ENCODE measurements at places on chromosomes 11 and 22. TPM values are rescaled to one million over a fixed set of nuclear protein-coding genes. Genes with fewer than 3 reads are reported as not detected.

The MS4A6A gene
- not detected for total RNA-seq

The C11orf52 gene
- not detected for total RNA-seq

The ART5 gene
- not detected for total RNA-seq

The GLYATL2 gene
- total RNA-seq = 1.1 TPM

The PTPRJ gene
- total RNA-seq = 4.9 TPM

The CCDC88B gene
- 3.9 TPM for total RNA-seq

The CTSW gene
- not detected for total RNA-seq

The C11orf65 gene
- total RNA-seq = 0.23 TPM

The XNDC1N gene
- total RNA-seq = 10.1 TPM

The DRAP1 gene
- 306 TPM for total RNA-seq

The TEX12 gene
- total RNA-seq = not detected

The RAD9A gene
- total RNA-seq = 16.3 TPM

The NCAM1 gene
- total RNA-seq = not detected

The TRIM44 gene
- 21.7 TPM for total RNA-seq

The GRM5 gene
- total RNA-seq = not detected

The MS4A4A gene
- total RNA-seq = not detected

The SCN4B gene
- total RNA-seq = 7.8 TPM

The BSX gene
- total RNA-seq = not detected

The GTF2H1 gene
- total RNA-seq = 51.3 TPM

The LDLRAD3 gene
- 8.4 TPM for total RNA-seq

The OR8K5 gene
- total RNA-seq = not detected

The GAB4 gene
- total RNA-seq = not detected

The GUCY1A2 gene
- 0.08 TPM for total RNA-seq

The VPREB1 gene
- total RNA-seq = not detected

All from hair follicular keratinocyte (primary cell).